ENCODE measurements at places on chromosomes 2 and 18.

DNA sequence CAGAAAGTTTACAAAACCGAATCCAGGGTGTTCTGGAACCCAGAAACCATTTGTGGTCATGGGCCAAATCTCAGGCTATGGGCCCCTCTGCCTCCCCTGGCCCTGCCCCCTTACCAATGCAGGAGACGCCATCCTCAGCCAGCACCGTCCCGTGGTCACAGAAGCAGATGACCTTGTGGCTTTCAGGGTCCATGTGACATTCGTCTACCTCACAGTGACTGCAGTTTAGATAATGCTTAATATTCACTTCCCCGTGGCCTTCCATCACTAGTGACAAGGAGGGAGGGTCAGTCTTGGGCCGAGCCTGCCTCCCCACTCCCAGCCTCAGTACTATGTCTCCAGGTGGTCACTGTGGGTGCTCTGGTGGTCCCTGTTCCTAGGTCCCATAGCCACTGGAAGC, 111.6 kb downstream of the CLIP4 start:
- DNase-seq = no peak

DNA sequence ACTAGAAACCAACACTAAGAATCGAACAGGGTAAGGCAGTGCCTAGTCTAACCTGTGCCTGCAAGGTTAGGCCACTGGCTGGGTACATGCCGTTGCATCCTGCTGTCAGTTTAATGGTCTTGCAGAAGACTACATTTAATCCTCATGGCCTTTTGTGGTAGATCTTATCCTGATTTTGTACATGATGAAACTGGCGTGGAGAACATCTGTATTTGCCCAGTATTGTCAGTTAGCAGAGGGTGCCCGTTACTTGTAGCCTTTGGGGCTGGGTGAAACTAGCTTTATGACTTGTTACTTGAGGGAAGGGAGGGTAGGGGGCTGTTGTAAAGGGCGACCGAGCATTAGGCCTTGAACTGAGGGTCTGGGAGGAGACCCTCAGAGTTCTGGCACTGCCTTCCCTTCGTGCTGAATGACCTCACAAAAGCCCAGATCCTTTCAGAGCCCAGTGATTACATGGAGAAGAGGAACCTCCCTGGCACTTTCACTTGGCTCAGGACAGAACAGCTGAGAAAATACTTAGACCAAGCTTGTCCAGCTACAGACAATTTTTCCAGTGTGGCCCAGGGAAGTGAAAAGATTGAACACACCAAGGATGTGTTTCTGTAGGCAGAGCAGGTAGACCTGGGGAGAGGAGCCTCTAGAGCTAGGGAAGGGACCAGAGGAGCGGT, 19.5 kb downstream of the SLC20A1 start:
- DNase-seq = no peak

GRCh38 chr2:71045865-71046548, 22.4 kb upstream of the NAGK start:
- no peak for DNase-seq

- no peak for DNase-seq
These were observed 107.9 kb downstream of the CABLES1 start for GRCh38 chr18:23243178-23243577.

- no peak for DNase-seq
These were observed 52.9 kb upstream of the LINC00305 start for GRCh38 chr18:64201781-64202180.

GRCh38 chr2:240397924-240398645, 37.4 kb upstream of the GPC1 start:
- no peak for DNase-seq

DNA sequence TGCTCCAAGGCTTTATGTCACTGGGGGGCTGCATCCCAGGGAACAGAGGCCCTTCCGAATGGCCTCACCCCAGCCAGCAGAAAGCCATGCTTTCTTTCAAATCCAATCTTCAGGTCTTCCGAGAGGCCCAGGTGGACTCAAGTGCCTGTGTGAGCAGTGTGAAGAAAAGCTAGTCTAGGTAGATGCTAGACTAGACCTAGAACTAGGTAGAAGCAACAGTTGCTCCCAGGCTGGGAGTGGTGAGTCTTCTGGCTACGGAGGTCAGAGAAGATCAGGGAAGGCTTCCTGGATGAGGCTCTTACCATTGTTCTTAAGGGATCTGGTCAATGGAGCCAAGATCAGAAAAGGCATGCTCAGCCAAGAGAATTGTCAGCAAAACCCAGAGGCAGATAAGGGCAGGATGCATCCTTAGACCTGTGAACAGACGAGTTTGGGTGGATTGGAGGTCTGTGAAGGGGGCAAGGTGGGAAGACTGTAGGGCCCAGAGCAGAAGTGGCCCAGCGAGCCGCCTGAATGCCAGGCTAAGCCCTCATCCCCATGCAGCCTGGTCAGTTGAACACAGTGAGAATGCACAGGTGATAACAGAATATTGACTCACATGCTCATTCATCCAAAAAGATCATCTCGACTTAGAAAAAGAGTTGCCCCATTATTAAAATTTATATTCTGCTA, 110.8 kb downstream of the SMAD7 start:
- no peak for DNase-seq

GRCh38 chr2:29706171-29706720, 215.1 kb downstream of the ALK start:
- no peak for DNase-seq

DNA sequence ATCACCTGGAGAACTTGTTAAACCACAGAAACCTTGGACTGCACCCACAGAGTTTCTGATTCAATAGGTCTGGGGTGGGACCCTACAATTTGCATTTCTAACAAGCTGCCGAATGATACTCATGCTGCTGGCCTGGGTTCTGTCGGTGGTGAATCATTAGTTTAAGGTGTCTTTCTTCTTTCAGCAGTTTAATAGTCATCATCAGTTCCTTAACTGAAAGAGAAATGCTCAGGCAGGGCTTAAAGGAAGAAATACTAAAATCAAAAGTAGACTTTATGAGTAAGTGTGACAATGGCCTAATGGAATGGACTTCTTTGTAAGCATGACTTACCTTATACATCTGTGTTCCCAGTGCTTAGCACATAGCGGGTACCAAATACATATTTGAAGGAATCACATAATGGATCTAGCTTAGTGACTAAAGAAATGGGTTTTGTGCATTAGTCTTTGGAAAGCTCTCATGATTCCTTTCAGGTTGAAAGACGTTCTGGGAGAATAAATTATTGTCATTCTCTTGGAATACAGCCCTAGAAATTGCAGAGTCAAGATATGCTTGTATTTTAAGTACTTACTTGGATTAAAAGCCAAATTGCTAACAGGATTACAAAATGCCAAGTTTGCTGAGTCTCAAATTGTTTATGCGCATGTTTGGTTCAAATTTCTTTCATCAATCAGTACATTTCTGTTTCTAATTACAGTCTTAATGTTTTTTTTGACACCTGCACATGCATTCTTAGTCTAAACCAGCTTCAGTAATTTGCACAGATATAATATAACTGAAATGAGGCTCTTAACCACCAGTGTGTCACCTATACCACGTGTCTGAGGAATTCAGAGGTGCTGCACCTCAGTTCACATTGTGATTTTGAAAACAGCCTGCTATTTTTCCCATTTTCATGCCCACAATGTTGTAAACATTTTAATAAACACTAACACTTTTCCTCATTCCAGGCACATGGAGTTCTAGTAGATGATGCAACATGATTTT, 220.3 kb upstream of the NRP2 start:
- no peak for DNase-seq

DNA sequence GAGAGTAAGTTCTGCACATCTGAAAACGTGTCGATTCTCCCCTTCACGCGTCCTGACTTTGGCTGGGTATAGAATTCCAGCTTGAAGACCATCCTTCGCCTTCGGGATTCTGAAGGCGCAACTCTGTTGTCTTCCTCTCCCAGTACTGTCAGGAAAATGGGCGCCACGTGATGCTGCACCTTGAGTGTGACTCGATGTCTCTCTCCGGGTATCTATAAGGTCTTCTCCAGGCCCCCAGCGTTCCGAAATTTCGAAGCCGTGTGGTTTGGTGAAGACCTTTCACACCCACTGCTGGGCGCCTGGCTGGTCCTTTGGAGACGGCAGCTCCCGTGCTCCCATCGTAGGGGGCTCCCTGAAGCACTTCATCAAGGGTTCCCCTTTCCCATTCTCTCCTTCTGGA, 203.7 kb downstream of the HDAC4 start:
- no peak for DNase-seq

DNA sequence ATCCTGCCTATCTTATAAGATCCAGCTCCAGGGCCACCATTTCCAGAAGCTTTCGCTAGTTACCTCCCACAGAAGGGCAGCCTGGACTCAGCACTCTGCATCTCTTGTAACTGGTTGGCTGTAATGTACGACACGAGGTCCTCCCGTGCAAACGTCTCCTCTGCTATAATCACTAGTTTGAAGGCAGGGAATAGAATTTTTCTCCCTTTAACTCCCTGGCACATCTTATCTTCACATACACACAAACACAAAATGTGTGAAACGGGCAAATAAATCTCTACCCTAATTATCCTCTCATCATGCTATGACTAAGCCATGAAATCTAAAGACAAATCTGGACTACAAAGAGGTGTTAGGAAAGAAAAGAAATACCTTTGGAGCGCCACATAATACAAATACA, 36.8 kb downstream of the RNU4ATAC start:
- no peak for DNase-seq

DNA sequence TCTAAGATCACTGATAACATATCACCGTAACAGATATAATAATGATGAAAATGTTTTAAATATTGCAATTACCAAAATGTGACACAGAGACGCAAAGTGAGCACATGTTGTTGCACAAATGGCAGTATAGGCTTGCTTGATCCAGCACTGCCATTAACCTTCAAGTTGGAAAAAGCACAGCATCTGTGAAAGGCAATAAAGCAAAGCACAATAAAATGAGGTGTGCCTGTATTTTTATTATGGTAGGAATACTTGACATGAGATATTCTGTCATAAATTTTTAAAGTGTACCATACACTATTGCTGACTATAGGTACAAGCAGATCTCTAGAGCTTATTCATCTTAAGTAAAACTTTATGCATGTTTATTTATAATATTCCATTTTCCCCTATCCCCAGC, 312.2 kb downstream of the PTH2R start:
- no peak for DNase-seq

DNA sequence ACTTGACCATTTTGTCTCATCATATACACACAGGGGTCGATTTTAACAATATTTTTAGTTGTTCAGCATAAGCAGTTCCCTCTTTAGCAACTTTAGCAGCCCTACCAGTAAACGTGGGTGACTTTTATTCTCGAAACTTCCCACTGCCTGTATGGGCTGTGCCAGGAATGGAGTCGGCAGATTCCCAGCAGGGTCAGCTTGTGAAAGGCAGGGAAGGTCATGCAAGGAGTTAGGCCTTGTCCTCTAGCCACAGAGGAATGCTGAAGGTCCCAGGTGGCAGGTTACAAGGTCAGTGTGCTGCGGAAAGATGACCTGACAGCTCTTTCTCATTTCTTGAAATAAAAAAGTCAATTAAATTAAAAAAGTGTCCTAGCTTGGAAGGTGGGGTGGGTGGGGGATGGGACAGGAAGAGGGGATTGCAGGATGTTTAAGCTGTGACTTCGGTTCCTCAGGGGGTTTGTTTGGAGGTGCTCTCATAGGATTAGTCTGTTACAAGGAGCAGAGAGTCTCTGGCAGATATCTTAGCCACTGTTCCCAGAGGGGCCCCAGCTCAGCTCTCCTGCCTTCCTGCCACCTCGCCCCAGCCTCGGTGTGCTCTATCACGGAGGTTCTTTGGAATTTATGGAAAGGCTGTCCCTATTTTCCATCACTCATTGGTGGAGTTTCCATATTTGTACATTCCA, 21.4 kb downstream of the DRC1 start:
- DNase-seq = no peak

GRCh38 chr18:56995579-56996188, 151.2 kb upstream of the BOD1L2 start:
- DNase-seq = peak; percentile 15

GRCh38 chr2:150520887-150521664, 33.6 kb upstream of the RND3 start:
- DNase-seq = no peak

DNA sequence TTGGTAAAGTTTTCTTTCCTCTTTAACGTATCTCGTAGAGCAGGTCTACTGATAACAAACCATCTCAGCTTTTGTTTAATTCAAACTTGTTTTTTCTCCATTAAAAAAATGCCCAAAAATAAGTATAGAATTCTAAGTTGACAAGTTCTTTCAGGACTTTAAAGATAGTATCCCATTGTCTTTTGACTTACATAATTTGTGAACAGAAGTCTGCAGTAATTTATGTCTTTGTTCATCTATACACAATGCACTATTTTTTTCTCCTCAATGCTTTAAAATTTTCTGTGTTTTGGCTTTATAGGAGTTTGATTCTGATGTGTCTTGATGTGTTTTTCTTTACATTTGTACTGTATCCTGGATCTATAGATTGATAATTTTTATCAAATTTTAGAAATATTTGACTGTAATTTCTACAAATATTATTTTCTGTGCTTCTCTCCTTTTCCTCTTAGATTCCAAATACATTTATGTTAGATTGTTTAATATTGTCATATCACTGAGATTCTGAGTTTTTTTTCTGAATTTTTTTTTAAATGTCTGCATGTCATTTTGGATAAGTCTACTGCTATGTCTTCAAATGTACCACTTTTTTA, 143.3 kb downstream of the FTCDNL1 start:
- DNase-seq = no peak

DNA sequence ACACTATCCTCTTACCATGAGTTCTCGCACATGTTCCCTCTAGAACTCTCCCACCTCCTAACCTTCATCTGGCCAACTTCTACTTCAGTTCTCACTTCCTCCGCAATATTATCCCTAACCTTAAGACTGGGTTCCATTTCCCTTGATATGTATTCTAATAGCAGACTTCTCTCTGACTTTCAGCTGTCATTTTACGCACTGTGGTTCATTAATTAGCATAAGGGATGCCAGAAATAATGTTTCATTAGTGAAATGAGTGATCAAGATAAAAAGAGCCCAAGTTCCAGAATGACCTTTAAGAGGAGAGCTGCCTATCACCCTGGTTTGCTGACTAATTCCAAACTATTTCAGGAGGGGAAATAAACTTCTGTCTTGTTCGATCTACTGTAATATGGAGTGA, 108.6 kb upstream of the CCDC150 start:
- DNase-seq = no peak

DNA sequence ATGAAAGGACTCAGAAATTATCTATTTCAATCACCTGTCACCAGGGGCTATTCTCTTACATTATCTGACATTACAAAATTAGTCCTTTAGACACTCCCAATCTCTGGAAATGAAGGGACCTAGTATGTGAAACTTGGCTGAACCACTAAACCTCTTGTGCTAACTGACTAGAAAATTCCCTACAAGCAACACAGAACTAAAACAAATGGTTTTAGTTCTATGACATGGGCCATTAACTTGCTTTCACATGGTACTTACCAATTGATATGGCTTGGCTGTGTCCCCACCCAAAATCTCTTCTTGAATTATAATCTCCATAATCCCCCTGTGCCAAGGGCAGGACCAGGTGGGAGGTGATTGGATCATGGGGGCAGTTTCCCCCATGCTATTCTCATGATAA, 16.6 kb downstream of the SERPINE2 start:
- DNase-seq = no peak

GRCh38 chr2:38163006-38163405, 87.1 kb upstream of the CYP1B1 start:
- DNase-seq = no peak

Data from NCI-H1092 (cell line).